ENCODE measurements at places on chromosomes 5 and 9. TPM values are rescaled to one million over a fixed set of nuclear protein-coding genes. Genes with fewer than 3 reads are reported as not detected.

GRCh38 chr5:119036101-119036762, 34.7 kb upstream of the DMXL1 start:
- DNase-seq = no peak

DNA sequence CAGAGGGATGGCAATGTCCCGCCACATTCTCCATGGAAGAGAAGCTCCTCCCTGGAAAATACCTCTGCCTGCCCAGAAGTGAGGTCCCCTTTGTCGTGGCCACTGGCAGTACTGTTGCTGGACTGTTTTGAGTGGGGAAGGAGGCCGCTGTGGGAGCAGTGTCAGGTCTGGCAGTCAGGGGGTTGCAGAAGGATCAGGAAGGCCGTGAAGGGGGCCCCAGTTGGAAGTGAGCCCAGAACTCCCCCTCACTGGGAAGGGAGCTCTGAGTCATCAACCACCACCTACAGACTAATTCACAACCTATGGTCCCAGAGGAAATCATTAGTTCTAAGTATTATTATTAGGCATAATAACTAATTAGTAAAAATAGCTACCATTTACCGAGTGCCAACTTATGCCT, 200.4 kb downstream of the TTLL11 start:
- no peak for DNase-seq

GRCh38 chr5:127564002-127564769, 46.7 kb downstream of the PRRC1 start:
- peak; percentile 69 for DNase-seq

DNA sequence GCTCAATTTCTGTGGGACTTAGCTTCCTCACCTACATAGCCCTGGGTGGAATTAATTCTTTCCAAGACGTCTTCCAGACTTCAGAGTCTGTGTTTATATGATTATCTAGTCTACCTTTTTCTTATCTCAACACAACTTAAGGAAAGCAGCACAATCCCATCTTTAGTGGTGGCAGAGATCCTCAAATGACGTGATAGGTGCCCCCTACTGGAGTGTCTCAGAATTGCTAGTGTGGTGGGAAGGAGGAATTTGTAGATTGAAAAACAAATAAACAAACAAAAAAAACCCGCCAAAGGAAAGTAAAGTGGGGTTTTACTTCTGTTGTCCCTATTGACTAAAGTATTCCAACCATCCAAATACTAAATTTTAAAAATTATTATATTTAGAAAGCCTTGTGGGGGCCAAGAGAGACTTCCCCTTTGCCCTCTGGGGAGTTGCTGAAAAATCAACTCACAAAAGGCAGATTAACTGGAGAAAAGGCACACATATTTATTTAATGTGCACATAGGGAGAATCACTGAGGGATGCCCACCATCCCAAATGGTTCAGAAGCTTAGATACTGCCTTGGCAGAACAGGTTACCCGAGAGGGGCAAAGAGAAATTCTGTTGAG, 283.3 kb downstream of the TMEM167A start:
- DNase-seq = peak; percentile 57

- no peak for DNase-seq
Measured at GRCh38 chr5:40481241-40481640, 198.5 kb upstream of the PTGER4 start.

- no peak for DNase-seq
Measured at GRCh38 chr9:88072831-88073375, 65.4 kb downstream of the SPATA31C2 start.

- DNase-seq = no peak
Measured at GRCh38 chr5:77010243-77010642, 20.0 kb upstream of the AGGF1 start.

Gene CAVIN4
- total RNA-seq = not detected

Data from activated naive CD4-positive, alpha-beta T cell treated with anti-CD3 and anti-CD28 coated beads for 36 hours (primary cell).